ENCODE measurements at places on chromosomes 6 and 20.
A peak's percentile ranks its signal among the peaks of the same experiment; 100 is the strongest.

DNA sequence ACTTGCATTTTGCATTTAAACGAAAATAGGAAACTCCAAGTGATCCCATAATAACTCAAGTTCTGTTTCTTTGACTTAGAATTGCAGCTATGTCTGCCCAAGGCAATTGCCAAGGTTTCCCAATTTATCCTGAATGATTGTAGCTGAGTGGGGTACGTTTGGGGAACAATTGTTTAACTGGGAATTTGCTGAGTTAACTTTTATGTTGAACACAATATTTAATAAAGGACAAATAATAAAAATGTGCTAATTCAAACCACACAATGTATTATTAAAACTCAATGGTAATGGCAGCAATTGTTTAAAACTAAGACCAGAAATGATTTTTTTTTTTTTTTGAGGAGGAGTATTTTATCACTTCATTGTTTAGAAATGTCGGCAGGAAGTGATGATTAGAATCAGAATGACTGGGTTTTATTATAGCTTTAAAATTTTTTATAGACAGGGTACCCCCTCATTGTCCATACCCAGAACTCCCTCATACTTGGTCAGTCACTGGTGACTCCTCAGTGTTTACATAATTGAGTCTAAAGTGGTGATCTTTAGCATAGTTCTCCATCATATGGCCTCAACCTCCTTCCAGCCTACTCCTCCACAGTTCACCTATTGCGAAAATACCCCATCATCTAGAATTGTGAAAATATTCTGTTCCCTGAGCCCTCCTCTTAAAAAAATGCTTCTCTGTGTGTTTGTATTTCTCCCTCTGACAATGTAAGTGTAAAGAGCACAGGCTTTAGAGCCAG, 389.2 kb upstream of the CITED2 start:
- H3K27ac ChIP-seq, result peak overlapping the region; percentile 82
- H3K27me3 ChIP-seq, result no peaks in the 10 kb centered on the region
- H3K4me1 ChIP-seq, result no peaks in the 10 kb centered on the region
- no peak overlapping the region for H3K4me3 ChIP-seq

- no peak overlapping the region for H3K27ac ChIP-seq
- no peaks in the 10 kb centered on the region for H3K36me3 ChIP-seq
- no peak overlapping the region for H3K4me3 ChIP-seq
- no peak for DNase-seq
- H3K27me3 ChIP-seq, result no peaks in the 10 kb centered on the region
Observed at GRCh38 chr6:43917878-43918382, 147.9 kb downstream of the VEGFA start.

- no peaks in the 10 kb centered on the region for H3K27me3 ChIP-seq
- H3K4me3 ChIP-seq, result no peak overlapping the region
- no peak for DNase-seq
Observed at GRCh38 chr20:38258545-38259215, 1.9 kb downstream of the KIAA1755 start.

DNA sequence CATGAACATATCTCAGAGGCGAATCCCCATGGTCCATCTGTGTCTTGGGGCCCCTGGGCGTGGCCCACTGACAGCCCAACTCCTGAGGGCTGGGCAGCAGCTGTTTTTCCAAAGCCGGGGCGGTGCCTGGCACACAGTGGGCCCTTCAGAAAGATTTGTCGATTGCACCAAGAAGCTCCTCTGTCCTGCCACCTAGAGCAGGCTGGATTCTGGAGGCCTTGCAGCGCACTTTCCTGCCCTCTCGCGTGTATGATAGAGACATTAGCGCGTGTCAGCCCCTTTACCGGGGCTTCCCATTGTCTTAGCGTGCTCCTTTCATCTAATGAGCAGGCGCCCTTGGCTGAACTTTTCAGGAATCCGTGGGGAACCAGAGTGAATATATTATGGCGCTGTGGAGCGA, 45.4 kb downstream of the CDH4 start:
- no peak overlapping the region for H3K27ac ChIP-seq
- DNase-seq, result no peak
- H3K27me3 ChIP-seq, result no peaks in the 10 kb centered on the region
- H3K36me3 ChIP-seq, result no peaks in the 10 kb centered on the region
- H3K4me3 ChIP-seq, result no peak overlapping the region
- no peaks in the 10 kb centered on the region for H3K4me1 ChIP-seq

DNA sequence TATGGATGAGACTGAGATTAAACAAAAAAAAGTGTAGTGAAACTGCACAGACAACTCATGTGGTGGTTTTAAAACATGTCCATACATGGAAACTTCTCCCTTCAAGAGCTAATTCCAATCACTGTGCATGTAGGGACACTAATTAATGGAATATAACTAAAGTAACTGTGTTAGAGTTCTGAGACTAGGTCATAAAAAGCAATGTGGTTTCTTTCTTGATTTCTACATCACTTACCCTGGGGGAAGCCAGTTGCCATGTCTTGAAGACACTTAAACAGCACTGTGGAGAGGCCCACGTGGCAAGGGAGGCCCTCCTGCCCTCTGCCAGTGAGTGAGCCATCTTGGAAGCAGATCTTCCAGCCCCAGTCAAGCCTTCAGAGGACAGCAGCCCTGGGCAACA, 118.2 kb upstream of the DST start:
- no peak overlapping the region for H3K27ac ChIP-seq
- no peaks in the 10 kb centered on the region for H3K27me3 ChIP-seq
- DNase-seq, result no peak
- H3K4me1 ChIP-seq, result no peaks in the 10 kb centered on the region

DNA sequence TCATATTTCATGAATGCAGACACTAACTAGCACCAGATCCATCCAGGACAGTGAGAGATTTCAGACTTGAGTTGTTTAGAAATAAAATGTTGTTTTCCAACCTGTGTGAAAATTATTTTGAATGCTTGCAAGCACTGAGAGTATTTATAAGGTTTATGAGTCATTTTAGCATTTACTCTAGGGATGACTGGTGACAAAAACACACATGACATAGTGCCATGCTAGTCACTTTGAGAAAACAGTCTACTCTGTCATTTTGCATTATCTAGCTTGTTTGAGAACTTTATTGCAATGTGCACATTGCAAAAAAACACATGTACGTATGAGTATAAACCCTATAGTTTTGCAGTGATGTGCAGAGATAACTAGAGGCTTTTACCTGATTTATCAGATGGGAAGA, 456.6 kb downstream of the LMBRD1 start:
- H3K27me3 ChIP-seq, result no peaks in the 10 kb centered on the region
- H3K4me3 ChIP-seq, result no peak overlapping the region
- H3K36me3 ChIP-seq, result no peaks in the 10 kb centered on the region
- no peak for DNase-seq

DNA sequence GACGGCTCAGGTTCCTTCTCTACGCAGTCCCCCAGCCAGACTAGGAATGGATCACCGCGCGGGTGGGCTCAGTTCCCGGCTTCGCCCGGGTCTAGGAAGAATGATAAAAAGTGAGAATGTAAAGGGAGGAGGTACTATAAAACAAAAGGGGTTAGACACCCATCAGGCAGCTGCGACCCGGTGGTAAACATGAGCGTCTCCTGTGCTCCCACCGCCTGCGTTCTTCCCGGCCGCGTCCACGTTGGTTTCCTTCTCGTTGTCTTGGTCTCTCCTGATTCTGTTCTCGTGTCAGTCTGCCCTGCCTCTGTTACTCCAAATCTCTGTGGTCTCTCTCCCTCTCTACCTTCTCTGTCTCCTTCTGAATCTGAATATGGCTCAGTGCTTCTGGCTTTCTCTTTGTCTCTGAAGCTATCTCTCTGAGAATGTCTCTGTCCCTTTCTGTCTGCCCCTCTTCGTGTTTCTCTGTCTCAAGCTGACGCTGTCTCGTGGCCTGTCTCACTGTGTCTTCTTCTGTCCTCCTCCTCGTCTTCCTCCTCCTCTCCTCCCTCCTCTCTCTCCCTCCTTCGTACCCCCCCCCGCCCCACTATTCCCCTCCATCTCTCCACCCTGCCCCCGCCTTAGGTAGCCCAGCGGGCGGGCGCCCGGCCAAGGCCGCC, 41.6 kb upstream of the FOXP4 start:
- no peaks in the 10 kb centered on the region for H3K36me3 ChIP-seq
- no peak for DNase-seq
- no peaks in the 10 kb centered on the region for H3K27me3 ChIP-seq
- peaks cover 7% of the 10 kb centered on the region for H3K4me1 ChIP-seq
- peak overlapping the region; percentile 89 for H3K27ac ChIP-seq
